ENCODE measurements at places on chromosomes 3 and 15.

DNA sequence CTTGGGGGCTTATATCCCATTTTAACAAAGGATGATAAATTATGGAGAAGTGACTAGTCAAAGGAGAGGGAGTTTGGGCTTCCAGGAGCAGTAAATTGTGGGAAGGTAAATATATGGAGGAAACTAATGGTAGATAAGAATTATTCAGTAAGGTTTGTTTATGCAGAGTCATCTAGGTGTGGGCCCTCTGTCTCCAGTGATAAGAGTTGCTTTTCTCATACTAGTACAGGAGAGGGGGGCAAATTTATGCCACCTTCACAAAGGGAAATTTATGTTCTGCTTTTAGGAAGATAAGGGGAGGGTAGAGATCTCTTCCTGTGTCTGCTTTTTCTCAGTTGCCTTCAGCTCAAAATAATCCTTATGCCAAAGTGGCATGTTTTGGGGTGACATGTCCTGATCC lies 383.7 kb upstream of the PPP2R3A start:
- DNase-seq, result no peak

- DNase-seq, result no peak
These were observed 278.3 kb downstream of the FGF12 start for GRCh38 chr3:192449036-192449435.

DNA sequence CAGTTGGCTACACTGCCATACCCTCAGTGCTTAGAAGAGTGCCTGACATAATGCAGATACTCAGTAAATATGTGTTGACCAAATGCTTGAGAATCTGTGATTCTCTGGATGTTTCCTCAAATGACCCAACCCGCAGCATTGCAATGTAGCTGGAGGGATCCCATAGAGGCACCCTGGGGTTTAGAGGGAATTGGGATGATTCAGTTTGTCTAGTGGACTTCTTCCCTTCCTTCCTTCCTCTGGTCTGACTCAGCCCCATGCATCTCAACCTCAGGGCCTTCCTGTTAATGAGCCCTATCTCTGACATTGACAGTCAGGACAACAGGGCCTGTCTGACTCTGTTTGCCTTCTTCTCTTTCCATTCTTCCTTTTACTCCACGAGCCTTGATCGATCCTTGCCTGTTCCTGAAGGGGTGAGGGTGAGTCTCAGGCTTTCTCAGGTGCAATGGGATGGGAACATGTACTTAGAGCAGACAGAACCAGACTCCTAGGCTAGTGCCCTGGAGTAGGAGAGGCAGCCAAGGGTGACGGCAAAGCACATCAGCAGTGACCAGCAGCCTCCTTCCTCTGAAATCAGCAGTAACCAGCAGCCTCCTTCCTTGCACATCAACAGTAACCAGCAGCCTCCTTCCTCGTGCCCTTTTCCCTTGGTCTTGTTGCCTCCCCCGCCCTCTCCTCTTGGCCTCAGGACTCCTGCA lies 78.2 kb downstream of the DGKG start:
- DNase-seq, result no peak

GRCh38 chr3:186057594-186057993 lies 51.3 kb downstream of the ETV5 start:
- DNase-seq, result no peak
